ENCODE measurements at places on chromosomes 16 and 17.

- no peak for DNase-seq
These were observed 13.3 kb downstream of the USP22 start for GRCh38 chr17:21029515-21029914.

DNA sequence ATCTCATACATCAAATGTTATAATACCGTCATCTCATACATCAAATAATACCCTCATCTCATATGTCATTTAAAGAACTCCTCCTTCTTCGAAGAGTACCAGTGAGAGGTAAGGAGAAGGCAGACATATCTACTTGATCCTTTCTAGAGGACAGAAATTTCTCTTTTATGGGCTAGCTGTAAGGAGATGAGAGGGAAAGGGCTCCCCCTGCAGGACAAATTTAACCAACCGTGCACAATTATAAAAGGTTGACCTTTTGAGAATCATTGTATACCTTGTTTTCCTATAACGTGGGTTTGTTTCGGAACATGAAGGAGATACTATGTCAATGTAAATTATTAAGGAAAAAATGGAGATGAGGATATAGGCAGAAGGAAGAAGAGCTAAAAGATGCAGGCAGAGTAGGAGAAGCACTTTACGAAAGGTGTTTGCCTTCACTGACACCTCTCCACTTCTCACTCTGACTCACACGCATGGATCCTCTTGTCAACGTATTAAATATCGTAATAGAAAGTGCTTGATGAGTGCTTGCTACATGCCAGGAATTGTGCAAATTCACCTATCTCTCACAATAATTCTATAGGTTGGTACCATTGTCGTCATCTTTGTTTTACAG lies 465.9 kb upstream of the ERCC4 start:
- no peak for DNase-seq

DNA sequence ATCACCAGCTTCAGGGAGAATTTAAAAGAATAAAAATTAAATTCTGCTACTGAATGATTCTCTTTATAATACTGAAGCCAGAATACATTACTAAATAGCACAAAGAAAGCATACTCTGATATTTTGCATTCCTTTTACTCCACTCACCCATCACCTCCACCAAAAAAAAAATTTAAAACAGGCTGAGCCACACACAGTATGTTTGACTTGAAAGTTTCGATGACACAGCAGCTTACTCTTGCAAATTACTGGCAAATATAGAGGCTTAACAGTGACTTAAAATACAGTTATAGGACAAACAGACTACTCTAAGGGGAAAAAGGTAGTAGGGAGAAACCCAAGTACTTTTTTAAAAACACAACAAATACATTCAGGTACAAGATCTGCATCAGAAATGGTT lies 39.2 kb downstream of the GPATCH8 start:
- no peak for DNase-seq

GRCh38 chr17:65548269-65548969 lies 13.0 kb downstream of the AXIN2 start:
- DNase-seq: no peak

- DNase-seq: no peak
These were observed 136.9 kb downstream of the IRF8 start for GRCh38 chr16:86035906-86036305.

- DNase-seq: no peak
These were observed 304.1 kb upstream of the N4BP1 start for GRCh38 chr16:48914070-48914469.

GRCh38 chr17:70320673-70321345 lies 151.5 kb downstream of the KCNJ2 start:
- DNase-seq: no peak

DNA sequence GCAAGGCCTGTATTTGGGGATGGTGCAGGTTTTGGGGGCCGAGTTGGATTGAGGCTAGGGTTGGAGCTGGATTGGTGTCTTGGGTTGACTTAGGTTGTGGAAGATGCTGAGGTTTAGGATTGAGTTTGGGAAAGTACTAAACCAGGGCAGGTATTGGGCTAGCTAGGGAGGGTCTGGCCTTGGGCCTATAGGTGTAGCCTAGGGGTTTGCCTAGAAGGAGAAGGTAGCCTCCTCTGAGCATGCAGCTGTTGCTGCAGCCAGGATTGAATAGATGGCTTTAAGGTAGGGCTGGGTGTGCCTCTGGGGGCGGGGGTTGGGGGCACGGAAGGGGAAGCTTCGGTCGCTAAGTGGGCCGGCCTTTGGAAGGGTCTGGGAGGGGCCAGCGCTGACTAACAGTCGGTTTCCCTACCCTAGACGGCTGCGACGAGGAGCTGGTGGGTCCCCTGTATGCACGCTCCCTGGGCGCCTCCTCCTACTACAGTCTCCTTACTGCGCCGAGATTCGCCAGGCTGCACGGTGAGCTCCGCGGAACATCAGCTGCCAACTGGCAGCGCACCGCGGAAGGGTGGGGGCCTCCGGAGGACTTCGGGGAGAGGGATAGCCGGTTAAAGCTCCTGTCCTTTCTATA lies 1.2 kb downstream of the CNTNAP1 start:
- no peak for DNase-seq

- peak; percentile 35 for DNase-seq
These were observed 155.6 kb upstream of the PLCG2 start for GRCh38 chr16:81623365-81624102.

GRCh38 chr16:86994215-86994614 lies 323.0 kb downstream of the C16orf95 start:
- DNase-seq: no peak

DNA sequence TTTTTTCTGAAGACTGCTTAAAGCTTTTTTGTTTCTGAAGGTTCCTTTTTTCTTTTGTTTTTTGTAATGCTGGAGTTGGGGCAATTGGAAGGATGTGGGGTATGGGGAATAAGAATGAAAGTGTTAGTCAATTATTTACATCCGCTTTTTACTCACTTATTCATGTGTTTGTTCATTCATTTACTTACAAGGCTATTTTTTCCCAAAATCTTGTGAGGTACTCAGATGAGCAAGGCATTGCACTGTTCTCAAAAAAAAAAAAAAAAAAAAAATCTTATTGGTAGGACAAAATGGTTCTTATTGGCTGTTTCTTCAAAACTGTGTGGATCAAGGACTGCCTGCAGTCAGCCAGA lies 55.7 kb downstream of the PLD6 start:
- no peak for DNase-seq

DNA sequence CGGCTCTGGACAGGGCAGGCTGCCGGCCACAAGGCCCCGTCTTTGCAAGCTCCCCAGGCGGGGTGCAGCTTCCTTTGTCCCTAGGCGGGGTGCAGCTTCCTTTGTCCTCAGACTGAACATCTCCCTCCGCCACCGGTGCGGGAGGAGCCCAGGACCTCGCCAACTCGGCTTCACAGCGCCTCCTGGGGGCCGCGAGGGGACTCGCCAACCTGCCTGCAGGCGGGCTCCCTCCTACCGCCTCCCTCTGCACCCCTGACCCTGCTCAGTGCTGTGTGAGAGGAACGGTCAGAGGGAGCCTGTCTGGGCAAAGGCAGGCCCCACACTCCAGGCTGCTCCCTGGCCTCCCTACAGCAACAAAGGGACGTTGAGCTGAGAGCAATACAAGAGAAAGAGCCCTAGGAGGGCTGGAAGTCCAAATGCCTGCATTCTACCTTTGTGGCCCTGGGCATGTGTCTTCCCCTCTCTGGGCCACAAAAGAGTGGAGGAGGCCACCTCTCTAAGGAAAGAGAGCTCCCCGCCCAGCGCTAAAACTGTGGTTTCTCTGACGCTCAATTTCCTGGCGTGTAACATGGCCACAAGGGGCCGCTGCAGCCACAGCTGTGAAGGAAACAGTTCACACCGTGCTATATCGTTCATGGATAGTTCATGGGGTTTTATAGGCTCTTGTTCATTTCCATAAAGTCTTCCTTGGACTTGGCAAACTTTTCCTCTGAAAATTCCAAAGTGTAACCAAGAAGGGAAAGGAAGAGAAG lies 20.9 kb upstream of the KRT19 start:
- DNase-seq: peak; percentile 60

- DNase-seq: no peak
These were observed 21.3 kb downstream of the SNX20 start for GRCh38 chr16:50659806-50660205.

- no peak for DNase-seq
These were observed 9.3 kb downstream of the PDE6G start for GRCh38 chr17:81646869-81647600.

DNA sequence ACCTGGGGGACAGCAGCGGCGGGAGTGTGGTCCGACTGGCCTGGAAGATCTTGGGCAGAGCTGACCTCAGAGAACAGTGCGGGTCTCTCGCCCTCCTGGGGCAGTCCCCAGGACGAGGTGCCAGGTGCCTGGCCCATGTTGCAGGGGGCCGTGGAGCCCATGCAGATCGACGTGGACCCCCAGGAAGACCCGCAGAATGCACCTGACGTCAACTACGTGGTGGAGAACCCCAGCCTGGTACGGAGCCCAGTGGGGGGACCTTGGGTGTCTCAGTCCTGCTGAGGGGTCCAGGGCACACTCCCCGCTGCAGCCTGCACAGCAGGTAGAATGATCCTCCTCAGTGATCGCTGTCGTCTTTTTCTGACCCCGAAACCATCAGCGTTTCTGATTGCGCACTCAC lies 1.4 kb downstream of the GPS1 start:
- DNase-seq: no peak

DNA sequence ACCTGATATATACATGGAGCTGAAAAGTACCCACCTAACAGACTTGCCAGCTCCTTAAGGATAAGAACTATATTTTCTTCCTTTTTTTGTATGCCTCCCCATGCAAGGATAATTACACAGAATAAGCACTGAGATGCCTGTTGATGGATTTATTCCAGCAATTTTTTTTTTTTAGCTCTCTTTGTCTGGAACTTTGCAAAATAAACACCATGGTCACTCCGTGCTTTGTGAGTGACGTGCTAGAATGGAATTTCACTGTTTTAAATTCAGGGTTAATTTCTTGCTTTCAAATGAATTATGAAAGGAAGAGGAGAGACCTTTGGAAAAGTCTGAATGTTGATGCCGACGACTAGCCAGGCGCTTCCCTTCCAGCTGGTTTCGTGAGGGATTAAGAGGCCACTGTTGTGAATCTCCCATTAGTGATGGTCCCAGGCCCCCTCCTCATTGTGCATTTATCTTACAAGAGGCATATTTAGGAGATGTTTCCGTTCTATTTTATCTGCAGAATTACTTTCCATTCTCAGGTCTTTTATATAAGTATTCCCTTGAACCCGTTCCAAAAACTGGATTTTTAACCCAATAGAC lies 529.1 kb downstream of the WWOX start:
- no peak for DNase-seq

- DNase-seq: no peak
These were observed 41.5 kb upstream of the CBFA2T3 start for GRCh38 chr16:89018282-89019158.

DNA sequence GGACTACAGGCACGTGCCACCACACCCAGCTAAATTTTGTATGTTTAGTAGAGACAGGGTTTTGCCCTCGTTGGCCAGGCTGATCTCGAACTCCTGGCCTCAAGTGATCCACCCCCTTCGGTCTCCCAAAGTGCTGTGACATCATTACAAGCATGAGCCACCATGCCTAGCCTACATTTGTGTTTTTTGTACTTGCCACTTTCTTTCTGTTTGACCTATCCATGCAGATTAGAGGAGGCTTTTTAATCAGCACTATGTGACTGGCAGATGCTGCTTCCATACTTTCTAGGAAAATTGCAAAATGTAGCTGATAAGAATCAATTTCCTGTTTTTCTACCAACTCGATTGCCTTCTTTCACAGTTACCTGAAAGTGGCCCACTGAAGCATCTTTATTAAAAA lies 57.3 kb downstream of the B9D1 start:
- DNase-seq: no peak

DNA sequence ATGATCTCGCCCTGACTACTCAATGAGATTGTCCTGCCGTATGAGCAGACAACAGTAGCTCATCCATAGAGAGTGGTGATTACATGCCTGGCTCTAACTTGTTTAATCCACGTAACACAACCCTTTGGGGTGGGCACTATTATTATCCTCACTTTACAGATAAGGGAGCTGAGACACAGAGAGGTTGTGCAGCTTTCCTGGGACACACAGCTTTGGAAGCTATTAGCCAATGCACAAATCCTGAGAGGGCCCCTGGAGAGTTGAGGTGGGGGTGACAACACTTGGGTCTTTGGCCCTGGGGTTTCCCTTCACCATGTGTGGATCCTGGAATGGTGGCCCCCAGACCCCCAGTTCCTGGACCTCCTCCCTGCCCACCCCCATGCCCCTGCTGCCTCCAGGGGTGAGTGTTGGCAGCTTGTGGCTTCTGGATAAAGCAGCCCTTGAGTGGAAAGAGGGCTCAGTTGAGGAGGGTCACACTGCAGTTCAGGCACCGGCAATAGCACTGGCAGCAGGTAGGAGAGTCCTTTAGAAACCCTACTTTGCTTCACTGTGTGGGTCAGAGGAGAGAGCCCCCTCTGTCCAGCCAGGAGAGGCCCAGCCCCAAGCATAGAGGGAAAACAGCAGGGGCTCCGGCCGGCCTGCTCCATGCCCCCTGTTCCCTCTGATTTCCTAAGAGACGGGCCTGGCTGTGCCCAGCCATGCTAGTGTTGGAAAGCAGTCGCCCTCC lies 230.7 kb downstream of the KATNIP start:
- no peak for DNase-seq

- DNase-seq: no peak
These were observed 4.6 kb downstream of the ARHGAP17 start for GRCh38 chr16:25010542-25010941.

DNA sequence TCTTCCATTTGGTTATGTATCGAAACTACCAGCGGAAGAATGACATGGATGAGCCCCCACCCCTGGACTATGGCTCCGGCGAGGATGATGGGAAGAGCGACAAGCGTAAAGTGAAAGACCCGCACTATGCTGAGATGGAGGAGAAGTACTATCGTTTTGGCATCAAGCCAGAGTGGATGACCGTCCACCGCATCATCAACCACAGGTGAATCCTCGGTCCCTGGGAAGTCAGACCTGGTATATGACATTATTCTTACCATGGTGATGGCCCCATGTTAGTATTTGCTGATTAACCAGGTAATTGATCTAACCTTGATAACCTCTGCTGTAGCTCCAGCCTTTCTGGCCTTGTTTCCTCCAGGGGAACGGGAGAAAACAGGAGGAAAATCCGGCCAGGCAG lies 8.5 kb downstream of the CHD3 start:
- no peak for DNase-seq

GRCh38 chr16:48963306-48963705 lies 318.3 kb downstream of the CBLN1 start:
- DNase-seq: no peak

DNA sequence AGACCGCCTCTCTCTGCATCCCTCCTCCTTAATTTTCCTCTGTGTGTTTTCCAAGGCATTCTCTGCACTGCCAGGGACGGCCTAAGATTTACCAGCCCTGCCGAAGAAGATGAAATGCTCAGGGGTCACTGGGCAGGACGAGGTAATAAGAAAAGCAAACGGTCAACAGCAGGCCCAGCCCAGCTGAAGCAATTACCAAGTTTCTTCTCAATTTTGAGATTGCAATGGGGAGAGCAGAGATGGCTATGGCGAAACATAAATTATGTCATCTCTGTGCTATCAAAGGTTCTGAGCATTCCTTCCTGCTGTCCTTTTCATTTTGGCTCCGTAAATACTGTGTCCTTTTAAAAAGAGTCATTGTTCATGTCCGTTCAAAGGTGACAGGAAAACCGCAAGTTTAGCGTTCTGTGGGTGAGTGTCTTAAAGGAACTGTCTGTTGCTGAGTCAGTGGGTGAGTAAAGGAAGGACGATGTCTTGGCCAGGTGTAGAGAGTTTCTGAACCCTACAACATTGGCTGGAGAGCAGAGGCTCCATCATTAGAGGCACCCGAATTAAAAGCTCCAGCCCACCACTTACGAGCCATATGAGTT lies 753.9 kb upstream of the EEF2KMT start:
- no peak for DNase-seq

GRCh38 chr16:63415014-63415413 lies 1378.8 kb upstream of the CDH8 start:
- DNase-seq: no peak

Data from stimulated activated CD4-positive, alpha-beta T cell treated with anti-CD3 and anti-CD28 coated beads, Interleukin-1b, Interleukin-23, amount 100 ng/mL, for 1 hour (primary cell).